CD4-positive, alpha-beta T cell treated with Interleukin-17A for 4 hours (primary cell): ENCODE measurements at places on chromosomes 11 and 22.

- DNase-seq: no peak
Measured at GRCh38 chr11:120257346-120257745, 17.4 kb downstream of the POU2F3 start.

DNA sequence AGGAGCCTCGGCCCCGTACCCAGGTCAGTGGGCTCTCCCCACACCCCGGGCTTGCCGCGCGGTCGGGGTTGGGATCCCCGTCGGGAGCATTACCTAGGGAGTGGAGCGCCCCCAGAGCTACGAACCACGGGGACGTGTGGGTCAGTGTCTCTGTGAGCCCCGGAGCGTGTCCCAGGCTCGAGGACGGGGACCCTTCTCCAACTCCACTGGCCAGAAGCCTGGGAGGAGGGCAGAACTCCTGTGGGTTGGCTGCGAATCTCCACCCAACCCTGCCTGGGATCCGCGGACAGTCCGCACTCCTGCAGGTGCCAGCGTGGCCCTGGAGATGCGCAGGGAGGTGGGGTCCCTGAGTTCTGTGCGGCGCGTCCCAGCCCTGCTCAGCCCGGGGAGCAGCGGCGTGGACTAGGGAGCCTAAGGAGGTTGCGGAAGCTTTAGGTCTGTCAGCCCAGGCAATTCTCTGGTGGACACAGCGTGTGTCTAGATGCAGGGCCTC lies 346 bp downstream of the PPFIBP2 start:
- peak; percentile 41 for DNase-seq

- no peak for DNase-seq
Measured at GRCh38 chr11:62546929-62547625, 471 bp upstream of the AHNAK start.

GRCh38 chr11:122398167-122398566 lies 257.4 kb upstream of the UBASH3B start:
- no peak for DNase-seq

- DNase-seq: no peak
Measured at GRCh38 chr11:70592641-70593165, 194.4 kb downstream of the CTTN start.

DNA sequence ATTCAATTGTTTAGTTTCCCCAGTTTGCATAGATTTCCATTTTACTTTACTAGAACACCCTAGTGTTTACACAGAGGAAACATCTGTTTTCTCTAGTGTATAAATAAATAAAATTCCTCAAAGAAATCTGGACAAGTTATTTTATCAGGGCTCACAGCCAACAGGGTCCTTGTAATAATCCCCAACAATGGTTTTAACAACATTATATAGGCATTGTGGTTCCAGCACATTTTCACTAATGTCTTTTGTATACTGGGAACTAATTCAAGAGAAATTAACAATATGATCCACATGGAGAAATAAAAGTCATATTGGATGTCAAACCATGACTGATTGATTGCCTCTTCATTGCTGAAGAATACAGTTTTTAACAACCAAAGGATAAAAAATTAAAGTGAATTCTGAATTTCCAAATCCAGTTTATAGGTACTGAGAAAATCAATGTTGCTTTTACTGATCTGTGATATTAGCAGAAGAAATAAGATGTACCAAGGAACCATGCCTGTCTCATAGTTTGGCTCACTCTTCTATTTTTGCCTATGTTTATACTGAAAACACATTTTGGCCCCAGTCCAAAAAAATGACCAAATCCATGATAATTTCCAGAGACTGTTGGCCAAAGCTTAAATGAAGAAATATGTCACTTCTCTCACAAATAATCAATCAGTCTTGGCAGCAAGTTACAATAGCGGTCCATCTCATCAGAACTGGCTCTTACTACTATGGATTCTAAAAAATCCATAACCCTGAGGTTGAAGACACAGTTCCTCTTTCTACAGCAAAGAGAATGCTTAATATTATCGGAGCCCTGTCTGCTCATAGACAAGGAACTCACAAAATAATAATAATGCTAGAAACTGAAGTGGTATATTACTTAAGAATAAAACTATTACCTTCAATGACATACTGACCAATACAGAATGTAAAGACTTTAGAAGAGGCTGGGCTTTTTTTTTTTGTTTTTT lies 1.4 kb upstream of the MS4A13 start:
- no peak for DNase-seq

GRCh38 chr22:30326255-30326705 lies 461 bp downstream of the TBC1D10A start:
- peak; percentile 60 for DNase-seq

- DNase-seq: no peak
Measured at GRCh38 chr22:46145361-46145851, 4.9 kb upstream of the PPARA start.

- DNase-seq: no peak
Measured at GRCh38 chr11:9772218-9772617, 108.3 kb downstream of the SWAP70 start.

GRCh38 chr11:57646194-57646798 lies 3.4 kb downstream of the YPEL4 start:
- DNase-seq: no peak

- no peak for DNase-seq
Measured at GRCh38 chr11:121692236-121692635, 239.5 kb upstream of the SORL1-AS1 start.

GRCh38 chr11:75896843-75897419 lies 81.9 kb downstream of the UVRAG start:
- no peak for DNase-seq

GRCh38 chr11:61343792-61344745 lies 11.0 kb downstream of the TKFC start:
- DNase-seq: no peak

- no peak for DNase-seq
Measured at GRCh38 chr22:28983190-28983589, 78.4 kb downstream of the C22orf31 start.

- peak; percentile 63 for DNase-seq
Measured at GRCh38 chr22:50276143-50276542, 6.0 kb upstream of the MAPK11 start.

- DNase-seq: no peak
Measured at GRCh38 chr11:104120493-104121137, 43.3 kb downstream of the PDGFD start.

GRCh38 chr11:85821636-85822035 lies 10.7 kb upstream of the SYTL2 start:
- no peak for DNase-seq

DNA sequence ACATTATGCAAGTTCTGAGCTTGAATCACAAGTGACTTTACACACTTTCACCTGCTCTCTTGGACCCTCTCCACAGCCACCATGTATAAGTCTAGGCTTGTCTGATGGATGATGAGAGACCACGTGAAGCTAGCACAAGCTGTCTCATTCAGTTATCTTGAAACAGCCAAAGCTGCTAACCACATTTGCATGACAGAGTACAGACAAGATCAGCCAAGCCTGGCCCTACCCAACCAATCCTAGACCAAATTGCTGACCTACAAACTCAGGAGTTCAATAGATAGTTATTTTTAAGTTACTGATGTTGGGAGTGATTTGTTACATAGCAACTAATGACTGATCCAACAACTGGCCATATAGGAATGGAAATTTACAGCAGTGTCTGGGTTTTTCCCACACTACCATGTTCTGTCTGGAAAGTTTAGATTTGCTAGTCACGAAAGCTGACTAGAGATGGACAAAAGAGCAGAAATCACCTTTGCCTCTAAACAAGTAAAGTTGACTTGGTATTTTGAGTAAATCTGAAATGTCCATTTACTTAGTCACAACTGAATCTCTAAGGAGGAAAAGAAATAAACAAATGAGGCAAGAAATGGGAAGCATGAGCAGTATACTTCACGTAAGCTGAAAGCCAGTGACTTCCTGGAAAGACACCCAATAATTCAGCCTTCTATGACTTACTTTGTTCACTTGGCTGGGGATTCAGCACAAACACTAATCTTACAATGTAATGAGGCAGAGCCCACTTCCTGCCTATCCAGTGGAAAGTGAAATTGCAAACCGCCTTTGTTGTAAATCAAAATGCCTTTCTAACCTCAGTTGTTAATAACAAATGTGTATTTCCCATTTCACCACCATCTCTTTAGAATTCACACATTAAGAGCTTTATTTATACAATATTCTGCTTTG lies 101.7 kb downstream of the FAM181B start:
- no peak for DNase-seq

DNA sequence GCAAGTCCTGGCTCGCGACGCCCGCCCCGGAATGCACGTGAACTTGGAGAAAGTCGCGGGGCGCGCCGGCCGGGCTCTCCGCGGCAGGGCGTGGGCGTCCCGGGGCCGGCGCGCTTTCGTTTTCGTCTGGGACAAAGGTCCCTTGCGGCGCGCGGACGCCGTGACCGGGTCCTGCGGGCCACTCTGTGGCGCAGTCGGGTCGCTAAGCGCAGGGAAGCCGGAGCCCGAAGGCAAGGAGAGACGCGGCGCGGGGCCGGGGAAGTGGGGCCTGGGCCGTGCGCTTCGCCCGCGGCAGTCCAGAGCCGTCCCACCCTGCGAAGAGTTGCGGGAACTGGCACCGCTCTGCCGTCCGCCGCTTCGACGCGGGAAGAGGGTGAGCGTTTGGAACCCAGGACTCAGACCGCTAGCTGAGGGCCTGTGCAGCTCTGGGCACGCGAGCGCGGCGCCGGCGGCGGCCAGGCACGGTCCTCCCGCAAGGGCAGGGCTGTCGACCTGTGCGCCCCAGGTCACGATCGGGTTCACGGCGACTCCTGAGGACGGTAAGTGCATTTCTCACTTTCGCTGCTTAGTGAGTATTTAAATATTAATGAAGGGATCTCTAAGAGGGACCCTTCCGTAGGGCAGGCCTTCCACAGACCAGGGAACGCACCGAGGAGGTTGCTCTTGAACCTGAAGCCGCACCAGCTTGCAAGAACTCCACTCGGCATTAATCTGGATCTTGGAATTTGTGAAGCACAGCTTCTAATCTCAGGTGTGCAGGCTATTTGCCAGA lies 78.0 kb upstream of the PPARA start:
- peak; percentile 52 for DNase-seq

DNA sequence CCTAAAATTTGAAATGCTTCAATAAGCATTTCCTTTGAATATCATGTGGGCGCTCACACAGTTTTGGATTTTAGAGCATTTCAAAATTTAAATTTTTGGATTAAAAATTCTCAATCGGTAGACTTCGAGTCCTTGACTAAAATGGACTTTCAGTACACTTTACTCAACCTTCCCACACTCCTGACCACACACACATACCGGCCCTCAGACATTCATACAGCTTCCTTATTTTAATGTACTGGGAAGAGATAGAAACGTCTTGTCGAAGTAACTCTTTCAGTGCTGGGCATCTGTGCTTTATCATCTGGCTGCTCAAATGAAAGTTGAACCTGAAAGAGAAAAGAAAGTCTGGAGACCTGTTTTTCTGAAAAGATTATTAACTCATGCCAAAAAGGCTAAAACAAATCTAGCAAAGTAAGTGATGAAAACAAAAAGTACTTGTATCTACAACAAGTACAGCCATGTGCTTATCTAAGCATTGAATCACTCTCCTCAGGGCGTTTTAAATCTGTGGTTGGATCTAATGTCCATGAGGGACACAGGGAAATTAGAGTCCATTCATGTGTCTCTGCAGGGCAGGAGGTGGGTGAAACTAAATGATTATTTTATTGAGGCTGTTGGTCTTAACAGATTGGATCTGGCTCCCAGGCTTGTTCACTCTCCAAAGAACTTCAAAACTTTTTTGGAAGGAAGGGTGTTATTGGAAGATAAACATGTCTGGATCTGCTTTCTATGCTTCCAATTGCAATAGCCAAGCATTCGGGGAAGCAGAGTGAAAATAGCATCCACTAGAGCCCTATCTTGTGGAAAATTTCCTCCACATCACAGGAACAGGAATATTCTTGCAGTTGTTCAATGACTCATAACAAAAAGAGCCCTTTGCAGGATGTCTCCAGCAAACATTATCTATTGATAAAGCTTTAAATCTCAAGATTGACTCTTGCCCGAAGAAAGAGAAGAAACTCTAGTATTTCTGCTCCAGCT lies 47.0 kb downstream of the CARD18 start:
- no peak for DNase-seq

DNA sequence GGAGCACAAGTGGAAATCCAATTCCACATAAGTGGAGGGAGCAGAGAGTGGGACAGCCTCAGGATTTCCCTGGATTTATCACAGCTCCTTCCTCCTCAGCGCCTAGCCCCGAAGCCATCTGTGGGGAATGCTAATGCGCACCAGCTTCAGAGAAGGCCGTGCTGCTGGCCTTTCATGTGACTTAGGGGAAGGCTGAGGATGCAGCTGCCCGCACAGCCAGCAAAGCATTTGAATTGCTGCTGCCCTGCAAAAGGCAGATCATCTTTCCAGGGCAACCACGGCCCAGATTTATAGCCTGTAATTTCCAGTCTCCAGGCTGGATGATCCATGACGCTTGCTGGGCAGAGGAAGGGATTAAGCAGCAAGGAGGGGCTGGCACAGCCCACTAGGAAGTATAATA lies 29.9 kb downstream of the SYN3 start:
- no peak for DNase-seq

- no peak for DNase-seq
Measured at GRCh38 chr11:74695705-74696280, 35.4 kb downstream of the CHRDL2 start.

GRCh38 chr11:61345954-61346843 lies 13.2 kb downstream of the TKFC start:
- no peak for DNase-seq

GRCh38 chr22:32693102-32693501 lies 108.4 kb upstream of the TIMP3 start:
- DNase-seq: no peak

- no peak for DNase-seq
Measured at GRCh38 chr11:9862981-9863380, 199.1 kb downstream of the SWAP70 start.

DNA sequence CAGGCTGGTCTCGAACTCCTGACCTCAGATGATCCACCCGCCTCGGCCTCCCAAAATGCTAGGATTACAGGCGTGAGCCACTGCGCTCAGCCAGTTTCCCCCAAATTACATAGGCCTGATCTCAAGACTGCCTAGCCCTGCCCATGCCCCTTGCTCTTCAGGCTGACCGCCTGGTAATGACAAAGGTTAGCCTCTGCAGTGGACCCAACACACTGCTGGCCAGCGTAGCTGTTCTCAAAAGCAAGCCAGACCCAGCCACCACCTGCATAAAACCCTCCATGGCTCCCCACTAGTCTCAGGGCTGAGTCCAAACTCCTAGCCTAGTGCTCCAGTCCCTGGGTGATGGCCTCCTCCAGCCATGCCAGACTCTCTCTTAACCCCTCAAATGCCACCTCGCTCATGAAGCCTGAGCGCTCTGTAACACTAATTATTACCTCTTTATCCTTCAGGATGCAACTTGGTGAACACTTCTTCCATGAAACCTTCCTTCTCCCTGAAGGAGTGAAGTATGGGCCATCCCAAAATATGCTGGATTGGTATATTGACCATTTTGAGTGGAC lies 836 bp upstream of the RSPH14 start:
- DNase-seq: no peak

GRCh38 chr11:1824221-1825038 lies 10.4 kb upstream of the SYT8 start:
- DNase-seq: no peak

GRCh38 chr11:26621132-26621531 lies 49.1 kb upstream of the MUC15 start:
- no peak for DNase-seq
